ENCODE measurements at places on chromosomes 2 and 18.

GRCh38 chr2:134410831-134411231 is 157.0 kb downstream of the MGAT5 start:
- DNase-seq, result no peak

GRCh38 chr2:120586507-120587278 is 149.0 kb upstream of the GLI2 start:
- no peak for DNase-seq

GRCh38 chr2:121903037-121903689 is 147.7 kb downstream of the TSN start:
- DNase-seq, result no peak

DNA sequence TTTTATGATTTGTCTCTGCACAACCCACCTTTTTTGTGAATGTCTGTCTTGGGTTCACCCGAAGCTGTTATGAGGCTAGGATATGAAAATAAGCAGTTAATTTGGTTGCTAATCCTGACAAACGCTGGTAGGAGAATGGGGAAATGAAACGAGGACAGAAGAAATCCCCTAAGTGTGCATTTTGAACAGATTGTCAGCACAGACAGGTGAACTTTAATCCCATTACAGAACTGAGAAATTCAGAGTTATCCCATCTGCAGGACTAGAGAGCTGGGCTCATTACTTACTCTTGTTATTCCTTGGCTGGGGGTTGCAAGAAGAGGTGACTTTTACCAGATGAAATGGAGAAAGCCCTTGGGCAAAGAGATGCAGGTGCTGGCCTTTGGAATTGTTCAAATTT is 123.3 kb upstream of the NYAP2 start:
- DNase-seq, result no peak

- no peak for DNase-seq
These were observed 775.5 kb downstream of the RNF144A start for GRCh38 chr2:7692657-7693161.

- no peak for DNase-seq
These were observed 26.6 kb downstream of the RASGRP3 start for GRCh38 chr2:33503002-33503401.

- no peak for DNase-seq
These were observed 7.9 kb downstream of the MAP3K2 start for GRCh38 chr2:127379712-127380355.

GRCh38 chr2:77864426-77864825 is 342.2 kb upstream of the LRRTM4 start:
- DNase-seq, result no peak

- no peak for DNase-seq
These were observed 91.5 kb downstream of the MREG start for GRCh38 chr2:215921895-215922294.

DNA sequence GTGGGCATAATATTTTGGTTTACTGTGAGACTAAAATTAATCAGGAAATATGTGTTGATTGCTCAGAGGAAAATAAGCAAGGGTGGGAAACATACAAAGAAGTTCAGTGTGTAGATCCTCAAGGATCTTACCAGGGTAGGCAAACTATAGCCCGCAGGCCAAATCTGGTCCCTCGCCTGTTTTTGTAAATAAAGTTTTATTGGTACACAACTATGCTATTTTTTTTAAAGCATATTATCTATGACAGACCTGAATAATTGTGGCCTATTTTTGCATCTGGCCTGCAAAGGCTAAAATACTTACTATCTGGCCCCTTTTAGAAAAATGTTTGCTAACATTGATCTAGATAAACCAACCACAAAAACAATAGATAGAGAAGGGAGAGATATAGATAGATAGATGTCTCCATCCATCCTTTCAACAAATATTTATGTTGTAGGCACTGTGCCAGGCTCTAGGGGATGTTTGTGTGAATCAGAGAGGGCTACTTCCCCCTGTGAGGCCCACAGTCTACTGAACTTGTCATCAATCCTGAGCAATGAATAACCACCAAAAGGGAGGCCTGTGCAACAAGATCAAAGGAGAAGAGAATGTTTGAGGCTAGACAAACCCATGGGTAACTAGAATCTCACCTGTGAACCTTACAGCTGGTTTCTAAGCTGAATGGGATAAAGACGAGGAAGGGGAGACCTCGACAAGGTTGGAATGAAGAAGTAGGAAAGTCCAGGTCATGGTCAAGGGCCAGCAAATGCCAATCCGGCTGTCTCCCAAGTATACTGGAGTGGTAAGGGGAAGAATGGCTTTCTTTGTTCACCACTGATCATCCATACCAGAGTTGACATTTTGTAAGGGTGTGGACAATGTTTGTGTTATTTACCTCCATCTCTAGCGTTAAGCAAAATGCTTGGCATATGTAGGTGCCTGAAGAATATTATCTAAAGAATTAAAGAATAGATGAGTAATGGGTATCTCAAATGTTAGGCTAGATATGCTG is 23.6 kb downstream of the ALPK2 start:
- no peak for DNase-seq

DNA sequence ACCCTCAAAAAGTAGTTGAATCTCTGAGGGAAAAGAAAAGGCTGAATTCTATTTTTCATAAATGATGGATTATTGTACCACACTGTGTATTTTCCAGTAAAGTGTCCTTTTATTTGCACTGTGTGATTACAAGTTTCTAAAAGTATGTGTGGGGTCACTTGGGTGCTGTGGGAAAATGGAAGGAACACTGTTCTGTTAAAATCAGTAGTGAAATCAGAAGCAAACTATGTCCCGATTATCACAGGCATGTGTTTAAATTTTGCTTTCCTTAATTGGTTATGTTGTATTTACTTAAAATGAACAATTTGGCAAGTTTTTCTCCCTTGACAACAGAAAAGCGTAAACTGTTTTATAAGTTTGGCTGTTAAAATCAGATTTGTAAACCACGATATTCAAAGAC is 353.1 kb downstream of the ARHGAP15 start:
- DNase-seq, result no peak

DNA sequence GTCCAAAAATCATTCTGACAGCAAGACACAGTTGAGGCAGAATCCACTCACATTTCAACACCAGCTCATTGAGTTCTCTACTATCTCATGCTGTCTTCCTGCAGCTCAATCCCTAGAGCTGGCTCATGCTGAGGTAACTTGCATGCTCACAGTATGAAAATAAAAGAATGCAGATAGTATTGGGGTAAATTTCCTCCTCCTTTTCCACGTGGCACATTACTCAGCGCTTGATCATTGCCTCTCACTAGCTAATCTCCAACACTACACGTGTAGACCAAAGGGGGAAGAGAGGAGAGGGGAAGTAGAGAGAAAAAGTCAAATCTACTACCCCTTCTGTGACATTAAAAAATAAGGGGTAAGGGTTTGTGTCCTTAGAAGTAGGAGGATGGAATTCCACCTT is 300.6 kb downstream of the AFF3 start:
- DNase-seq, result no peak

GRCh38 chr2:239368906-239369552 is 31.8 kb downstream of the HDAC4 start:
- no peak for DNase-seq

DNA sequence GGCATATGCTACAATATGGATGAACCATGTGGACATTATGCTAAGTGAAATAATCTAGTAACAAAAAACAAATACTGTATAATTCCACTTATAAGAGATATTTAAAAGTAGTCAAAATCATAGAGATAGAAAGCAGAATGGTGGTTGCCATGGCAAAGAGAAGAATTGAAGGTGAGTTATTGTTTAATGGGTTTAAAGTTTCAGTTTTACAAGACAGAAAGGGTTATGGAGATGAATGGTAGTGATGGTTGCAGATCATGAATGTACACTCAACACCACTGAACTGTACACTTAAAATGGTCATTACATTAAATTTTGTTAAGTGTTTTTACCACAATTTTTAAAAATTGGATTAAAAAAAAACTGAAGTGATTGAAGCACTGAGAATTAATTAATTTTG is 298.2 kb upstream of the ZC3H15 start:
- no peak for DNase-seq

DNA sequence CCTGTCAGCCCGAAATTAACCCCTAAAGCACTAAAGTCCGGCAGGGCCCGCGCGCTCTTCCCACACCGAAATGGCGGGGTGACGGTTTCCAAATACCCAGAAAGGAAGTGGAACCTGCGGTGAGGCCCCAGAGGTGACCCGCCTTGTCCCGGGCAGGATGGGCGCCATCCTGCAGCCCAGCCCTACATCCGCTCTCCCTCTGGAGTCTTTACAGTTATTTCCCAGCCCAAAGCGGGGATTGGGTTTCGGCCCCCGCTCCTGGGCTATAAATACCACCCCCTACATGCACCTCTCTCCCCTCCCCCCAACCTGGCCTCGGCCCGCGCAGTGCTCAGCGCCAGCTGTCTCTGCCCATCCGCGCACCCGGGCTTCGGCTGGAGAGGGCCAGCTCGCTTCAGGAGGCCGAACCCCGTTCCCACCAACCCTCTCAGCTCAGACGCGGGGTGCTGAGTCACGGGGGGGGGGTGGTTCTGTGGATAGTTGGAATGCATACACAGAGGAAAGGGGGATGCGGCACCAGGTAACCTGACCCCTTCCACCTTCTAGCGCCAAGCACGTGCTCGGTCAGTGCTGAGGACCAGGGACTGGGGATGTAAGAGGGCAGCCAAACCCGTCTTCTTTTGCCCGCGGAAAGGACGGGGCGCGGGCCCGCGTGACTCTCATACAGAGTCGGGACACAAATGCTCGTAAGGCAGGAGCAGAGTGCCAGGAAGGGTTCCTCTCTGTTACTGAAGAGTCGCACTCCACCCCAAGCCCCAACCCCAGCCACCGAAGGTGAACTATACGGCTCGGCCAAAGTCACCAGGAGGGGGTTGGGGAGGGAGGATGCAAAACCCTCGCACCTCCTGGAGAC is at the start of gene TUBA4B:
Gene TUBA4B (plus strand): TSS at position 344 of the 853 bp plus-strand sequence. CDS start 165 bp downstream, at position 509.
- DNase-seq, result peak; percentile 65

- DNase-seq, result no peak
These were observed 50.9 kb downstream of the GALR1 start for GRCh38 chr18:77300579-77300978.

DNA sequence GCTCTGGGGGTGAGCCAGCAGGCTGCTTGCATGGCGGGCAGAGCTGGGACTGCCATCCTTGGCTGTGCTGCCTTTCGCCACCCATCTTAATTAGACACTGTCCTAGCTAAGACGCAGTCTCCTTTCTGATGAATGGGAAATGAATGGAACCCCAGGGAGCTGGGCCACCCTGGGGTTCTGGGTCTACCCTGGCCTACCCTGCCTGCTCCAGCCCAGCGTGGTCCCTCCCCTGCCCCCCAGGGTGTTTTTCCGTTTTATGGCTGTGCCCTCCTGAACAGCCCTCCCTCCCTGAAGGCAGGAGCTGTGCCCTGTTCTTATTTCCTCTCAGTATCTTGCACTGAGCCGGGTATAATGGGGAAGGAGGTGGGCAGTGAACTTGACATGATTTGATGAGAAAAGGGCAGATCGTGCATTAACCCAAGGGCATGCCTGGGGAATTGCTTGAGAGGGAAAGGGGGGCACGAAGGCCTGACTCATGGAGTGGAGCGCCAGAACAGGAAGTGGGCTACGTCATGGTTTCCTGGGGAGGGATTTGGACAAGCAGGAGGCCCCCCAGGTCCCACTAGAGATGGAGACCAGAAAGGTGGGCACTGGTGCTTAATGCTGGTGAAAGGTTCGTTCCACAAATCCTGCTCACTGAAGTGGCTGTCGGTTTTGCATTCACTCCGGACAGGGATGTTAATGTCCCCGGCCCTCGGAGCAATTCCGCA is 165.0 kb downstream of the KLHL29 start:
- no peak for DNase-seq

DNA sequence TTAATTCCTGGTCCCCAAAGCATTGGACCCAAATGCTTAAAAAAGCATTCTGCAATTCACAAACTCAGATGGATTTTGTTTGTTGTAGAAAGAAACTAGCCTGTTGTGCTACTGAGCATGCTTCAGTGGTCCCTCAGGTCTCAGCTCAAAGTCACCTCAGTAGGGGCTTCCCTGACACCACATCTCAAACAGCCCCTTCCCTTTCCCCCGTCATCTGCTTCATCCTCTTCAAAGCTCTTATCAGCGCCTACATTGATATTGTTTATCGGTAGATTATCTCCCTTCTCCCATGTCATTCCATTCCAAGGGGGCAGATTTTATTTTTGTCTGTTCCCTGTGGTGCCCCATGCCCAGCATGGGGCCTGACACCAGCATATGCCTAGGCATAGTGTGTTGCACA is 172.9 kb downstream of the CELF4 start:
- DNase-seq, result no peak

DNA sequence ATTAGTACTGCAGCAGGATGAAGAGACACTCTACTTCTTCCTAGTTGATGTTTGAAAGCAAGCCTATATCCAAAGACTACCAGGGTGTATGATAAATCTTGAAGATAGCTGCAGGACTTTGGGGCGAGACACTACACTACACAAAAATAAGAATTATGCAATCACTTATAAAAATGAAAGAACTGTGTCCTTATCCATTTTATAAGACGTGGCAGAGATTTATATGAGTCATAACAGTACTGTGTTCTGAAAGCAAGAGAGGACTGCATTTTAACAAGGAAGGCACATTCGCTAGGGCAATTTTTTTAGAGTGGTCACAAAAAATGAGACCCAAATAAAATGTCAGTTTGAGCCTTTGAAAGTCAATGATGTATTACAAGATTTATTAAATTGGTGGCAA is 617.0 kb upstream of the LINC00305 start:
- no peak for DNase-seq

DNA sequence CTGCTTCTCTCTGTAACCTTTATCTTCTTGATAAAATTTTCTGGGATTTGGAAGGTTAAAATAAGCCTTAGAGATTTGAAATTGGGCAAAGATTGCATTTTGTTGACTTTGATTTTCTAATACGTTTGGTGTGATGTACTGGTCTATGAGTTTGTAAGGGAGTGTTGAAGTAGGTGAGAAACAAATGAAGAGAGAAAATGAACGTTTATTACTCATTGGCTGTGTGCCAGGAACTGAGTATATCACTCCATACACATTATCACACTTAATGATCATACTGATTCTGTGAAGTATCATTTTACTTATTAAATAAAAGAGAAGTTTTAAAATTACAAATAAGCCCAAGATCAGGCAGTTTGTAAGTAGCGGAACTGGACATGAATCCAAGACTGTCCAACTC is 795.1 kb upstream of the ZEB2 start:
- no peak for DNase-seq

DNA sequence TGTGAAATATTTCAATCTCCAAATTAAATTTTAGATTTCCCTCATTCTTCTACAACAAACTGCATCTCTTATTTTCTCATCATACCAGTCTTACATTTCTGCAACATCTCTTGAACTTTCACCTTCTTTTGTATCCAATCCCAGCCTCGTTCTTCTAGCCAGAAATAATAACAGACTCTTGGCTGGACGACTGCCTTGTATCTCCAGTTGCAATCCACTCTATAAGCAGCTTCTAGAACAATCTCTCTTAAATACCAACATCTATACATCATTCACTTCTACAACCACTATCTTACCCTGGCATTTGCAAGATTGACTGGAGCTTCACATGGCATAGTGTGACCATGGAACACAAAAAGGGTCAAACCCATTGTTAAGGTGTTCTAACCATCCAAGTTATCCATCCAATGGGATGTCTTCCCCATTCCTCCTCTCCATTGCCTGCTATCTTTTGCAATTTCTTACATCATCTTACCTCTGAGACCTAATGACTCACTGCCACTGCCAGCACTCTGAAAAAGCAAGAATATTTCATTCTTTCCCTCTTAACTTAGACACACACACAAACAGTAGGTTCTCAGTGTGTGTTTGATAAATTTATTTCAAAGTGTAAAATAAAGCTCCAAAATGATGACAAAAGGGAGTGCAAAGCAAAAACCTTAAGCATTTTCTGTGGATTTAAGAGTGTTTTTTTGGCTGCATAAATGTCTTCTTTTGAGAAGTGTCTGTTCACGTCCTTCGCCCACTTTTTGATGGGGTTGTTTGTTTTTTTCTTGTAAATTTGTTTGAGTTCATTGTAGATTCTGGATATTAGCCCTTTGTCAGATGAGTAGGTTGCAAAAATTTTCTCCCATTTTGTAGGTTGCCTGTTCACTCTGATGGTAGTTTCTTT is 145.6 kb downstream of the METTL4 start:
- no peak for DNase-seq

Measured in NK-92 treated with Interleukin-12 subunit alpha and Interleukin-12 subunit beta, amount 100 ng/mL, for 24 hours (cell line).